ENCODE measurements at places on chromosomes 5 and 9.

DNA sequence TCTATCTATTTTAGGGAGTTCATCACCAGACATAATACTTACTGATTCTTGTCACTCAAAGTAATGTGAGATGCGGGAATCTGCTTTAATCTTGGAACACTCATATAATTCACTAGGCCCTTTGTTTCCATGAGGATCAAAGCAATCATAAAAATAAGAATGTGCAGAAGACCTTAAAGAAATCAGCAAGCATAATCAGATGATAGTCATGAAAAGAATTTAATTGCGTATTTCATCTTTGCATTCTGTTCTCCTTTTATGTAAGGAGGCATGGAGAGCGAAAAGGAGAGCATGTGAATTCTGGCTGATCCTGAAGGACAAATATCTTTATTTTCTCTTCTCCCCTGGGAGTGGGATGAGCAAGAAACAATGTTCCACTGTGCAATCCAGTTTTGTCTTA is 128.0 kb downstream of the RAB3C start:
- DNase-seq, result no peak

DNA sequence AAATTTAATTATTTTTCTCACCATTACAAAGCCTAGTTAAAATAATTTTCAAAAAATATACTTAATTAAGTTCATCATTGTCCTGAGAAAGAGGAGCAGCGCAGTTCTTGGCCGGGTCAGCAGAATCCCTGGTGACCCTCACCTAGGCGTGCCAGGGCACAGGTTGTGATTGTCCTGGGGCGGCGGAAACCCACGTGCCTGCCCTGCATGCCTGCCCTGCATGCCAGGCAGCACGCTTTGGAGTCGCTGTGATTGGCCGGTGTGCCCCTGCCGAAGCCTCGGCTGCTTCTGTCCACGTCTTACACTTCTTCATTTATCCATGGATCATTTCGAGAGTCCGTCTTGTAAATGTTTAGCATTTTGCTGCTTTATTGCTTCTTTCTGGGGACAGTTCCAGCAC is 25.6 kb downstream of the SLC12A2 start:
- DNase-seq, result no peak

GRCh38 chr9:135992486-135993408 is 31.6 kb upstream of the UBAC1 start:
- DNase-seq, result peak; percentile 81

DNA sequence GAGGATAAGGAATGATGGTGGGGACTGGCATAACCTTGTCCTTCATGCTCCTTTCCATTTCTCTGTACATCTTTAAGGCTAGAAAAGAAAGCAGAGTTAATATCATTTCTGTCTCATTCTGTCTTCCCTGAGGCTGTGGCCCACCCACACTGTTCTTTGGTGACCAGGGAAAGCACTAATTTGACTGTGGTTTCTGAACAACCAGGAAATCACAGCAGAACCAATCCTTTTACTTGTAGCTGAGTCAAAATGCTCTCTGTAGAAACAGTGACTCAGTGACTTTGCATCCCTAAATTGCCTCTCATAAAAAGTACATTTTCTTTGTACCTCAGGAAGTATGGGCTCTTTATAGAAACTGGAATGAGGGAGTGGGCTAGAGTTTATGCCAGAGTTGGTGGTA is 28.1 kb downstream of the IL33 start:
- peak; percentile 32 for DNase-seq

- no peak for DNase-seq
These were observed 18.2 kb downstream of the OR2S2 start for GRCh38 chr9:35939679-35940250.

Data from fibroblast of upper back skin (primary cell).